CD14-positive monocyte (primary cell): ENCODE measurements at places on chromosomes 2 and 18.

DNA sequence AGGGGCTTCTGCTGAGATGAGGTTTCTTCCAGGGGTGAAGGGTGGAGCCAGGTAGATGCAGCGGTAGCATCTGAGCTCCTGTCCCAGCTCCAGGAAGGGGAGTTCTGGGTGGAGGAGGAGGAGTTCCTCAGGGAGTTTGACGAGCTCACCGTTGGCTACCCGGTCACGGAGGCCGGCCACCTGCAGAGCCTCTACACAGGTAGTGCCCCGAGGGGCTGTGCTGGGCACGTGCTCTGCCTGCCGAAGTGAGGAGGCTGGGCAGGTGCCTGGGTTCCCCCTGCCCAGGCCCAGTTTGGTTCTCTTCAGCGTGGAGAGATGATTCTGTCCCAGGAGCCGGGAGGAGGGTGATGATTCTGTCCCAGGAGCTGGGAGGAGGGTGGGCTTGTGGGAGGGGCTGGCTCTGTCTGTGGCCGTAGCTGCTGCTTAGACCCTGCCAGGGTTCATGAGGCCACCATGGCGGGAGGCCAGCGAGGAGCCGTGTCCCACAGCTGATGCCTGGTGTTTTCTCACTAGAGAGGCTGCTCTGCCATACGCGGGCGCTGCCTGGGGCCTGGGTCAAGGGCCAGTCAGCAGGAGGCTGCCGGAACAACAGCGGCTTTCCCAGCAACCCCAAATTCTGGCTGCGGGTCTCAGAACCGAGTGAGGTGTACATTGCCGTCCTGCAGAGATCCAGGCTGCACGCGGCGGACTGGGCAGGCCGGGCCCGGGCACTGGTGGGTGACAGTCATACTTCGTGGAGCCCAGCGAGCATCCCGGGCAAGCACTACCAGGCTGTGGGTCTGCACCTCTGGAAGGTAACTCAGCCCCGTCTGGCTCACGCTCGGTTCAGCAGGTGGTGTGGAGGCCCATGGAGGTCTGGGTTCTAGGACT is 8.2 kb downstream of the CAPN10 start:
- H3K36me3 ChIP-seq, result peaks cover 81% of the 10 kb centered on the region
- no peaks in the 10 kb centered on the region for H3K27me3 ChIP-seq
- H3K4me3 ChIP-seq, result no peak overlapping the region
- no peaks in the 10 kb centered on the region for H3K4me1 ChIP-seq
- no peak for DNase-seq

DNA sequence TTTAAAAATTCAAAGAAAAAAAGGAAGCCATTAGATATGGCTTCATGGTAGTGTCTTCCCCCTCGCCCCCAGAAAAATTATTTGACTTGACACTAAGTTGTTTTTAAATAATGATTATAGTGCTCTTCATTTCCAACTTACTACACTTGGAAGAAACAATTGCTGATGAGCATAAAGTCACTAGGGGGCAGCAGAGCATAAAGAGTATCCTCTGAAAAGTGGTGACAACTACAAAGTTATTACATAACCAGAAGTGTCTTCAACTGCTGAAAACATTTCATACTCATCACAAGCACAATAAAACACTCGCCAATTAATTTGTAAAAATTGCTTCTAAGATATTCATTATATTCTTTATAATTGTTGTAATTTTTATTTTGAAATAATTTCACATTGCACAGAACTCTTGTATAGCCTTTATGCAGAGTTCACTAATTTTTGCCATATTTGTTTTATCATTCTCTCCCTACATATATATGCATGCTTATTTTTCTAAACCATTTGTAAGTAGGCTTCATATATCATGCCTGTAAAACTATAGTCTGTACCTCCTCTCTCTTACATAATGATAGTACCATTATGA is 54.9 kb downstream of the EXOC6B start:
- H3K27ac ChIP-seq, result no peak overlapping the region
- H3K4me3 ChIP-seq, result no peak overlapping the region
- H3K36me3 ChIP-seq, result no peaks in the 10 kb centered on the region
- H3K27me3 ChIP-seq, result no peaks in the 10 kb centered on the region

GRCh38 chr2:53033411-53033810 is 734.2 kb upstream of the CHAC2 start:
- no peak overlapping the region for H3K4me3 ChIP-seq
- no peaks in the 10 kb centered on the region for H3K27me3 ChIP-seq
- H3K36me3 ChIP-seq, result no peaks in the 10 kb centered on the region
- H3K27ac ChIP-seq, result no peak overlapping the region

GRCh38 chr2:39728941-39729351 is 50.1 kb downstream of the THUMPD2 start:
- no peak overlapping the region for H3K4me3 ChIP-seq
- no peaks in the 10 kb centered on the region for H3K27me3 ChIP-seq
- H3K36me3 ChIP-seq, result peaks cover 2% of the 10 kb centered on the region
- peak; percentile 12 for DNase-seq
- H3K4me1 ChIP-seq, result no peaks in the 10 kb centered on the region

- no peaks in the 10 kb centered on the region for H3K27me3 ChIP-seq
- H3K4me3 ChIP-seq, result no peak overlapping the region
- no peak overlapping the region for H3K27ac ChIP-seq
- DNase-seq, result no peak
- H3K4me1 ChIP-seq, result peaks cover 44% of the 10 kb centered on the region
- H3K36me3 ChIP-seq, result peaks cover 18% of the 10 kb centered on the region
Observed at GRCh38 chr2:65024149-65024829, 31.9 kb upstream of the CEP68 start.

DNA sequence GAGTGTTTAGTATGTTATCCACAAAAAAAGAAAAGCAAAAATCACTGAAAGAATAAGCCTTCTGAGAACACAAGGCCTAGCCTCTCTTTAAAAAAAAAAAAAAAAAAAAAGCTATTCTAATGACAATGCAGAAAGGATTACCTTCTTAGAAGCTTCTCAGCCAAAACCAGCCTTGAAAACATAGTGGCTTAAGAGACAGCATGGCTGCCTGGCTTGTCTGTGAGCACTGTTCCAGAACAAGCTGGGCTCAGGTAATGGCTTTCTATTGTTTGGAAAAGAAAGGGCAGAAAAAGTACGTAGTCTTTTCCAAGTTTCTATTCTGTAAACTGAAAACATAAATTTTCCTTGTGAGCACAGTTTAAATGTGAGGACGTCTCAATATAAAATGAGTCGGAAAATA is 119.5 kb downstream of the MAP3K20 start:
- peaks cover 91% of the 10 kb centered on the region for H3K36me3 ChIP-seq
- H3K27me3 ChIP-seq, result no peaks in the 10 kb centered on the region
- no peak overlapping the region for H3K27ac ChIP-seq

- H3K36me3 ChIP-seq, result no peaks in the 10 kb centered on the region
- H3K27ac ChIP-seq, result no peak overlapping the region
- DNase-seq, result no peak
- H3K4me1 ChIP-seq, result no peaks in the 10 kb centered on the region
- no peak overlapping the region for H3K4me3 ChIP-seq
Observed at GRCh38 chr2:175750195-175750594, 251.9 kb downstream of the LNPK start.

DNA sequence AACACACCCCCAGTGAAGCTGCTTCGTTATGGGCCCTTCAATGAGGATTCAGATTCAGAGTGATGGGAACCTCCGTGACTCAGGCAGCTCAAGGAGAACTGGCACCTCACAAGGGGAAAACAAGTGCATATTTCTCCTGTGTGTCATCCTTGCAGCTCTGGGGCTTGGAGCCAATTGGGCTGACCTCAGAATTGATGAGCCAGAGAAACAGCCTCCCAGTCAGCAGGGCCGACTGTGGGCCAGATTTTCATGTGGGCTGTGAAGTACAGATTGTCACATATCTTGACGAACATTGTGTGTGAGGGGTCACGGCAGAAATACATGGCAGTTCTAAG is 189.6 kb upstream of the SP5 start:
- H3K4me1 ChIP-seq, result no peaks in the 10 kb centered on the region
- no peak overlapping the region for H3K27ac ChIP-seq
- DNase-seq, result no peak
- H3K4me3 ChIP-seq, result no peak overlapping the region
- peaks cover 4% of the 10 kb centered on the region for H3K27me3 ChIP-seq

DNA sequence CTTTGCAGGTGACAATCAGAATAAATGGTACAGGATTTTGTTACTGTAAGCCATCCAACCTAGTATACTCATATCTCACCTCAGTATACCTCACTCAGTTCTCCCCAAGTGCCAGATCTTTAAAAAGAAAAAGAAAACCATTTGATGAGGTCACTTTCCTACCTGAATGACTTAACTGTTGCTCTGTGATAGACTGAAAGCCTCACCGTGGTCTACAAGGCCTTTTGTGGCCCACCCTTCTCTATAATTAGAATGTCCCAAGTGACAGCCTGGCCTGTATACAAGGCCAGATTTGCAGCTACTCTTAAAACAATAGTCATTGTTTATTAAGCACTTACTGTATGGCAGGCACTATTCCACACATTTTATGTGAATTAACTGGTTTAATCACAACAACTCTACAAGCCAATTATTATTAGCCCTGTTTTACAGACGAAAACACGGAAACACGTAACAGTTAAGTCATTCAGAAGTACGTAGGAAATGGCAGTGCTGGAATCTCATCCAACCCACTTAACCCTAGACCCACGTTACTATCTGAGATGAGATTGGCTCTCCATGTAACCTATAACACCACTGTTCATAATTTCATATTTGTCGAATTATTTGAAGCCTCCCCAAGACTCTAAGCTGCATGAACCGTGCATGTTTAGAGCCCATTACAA is 28.3 kb downstream of the PKP4 start:
- H3K36me3 ChIP-seq, result no peaks in the 10 kb centered on the region
- DNase-seq, result no peak
- H3K27ac ChIP-seq, result no peak overlapping the region
- no peak overlapping the region for H3K4me3 ChIP-seq
- H3K4me1 ChIP-seq, result no peaks in the 10 kb centered on the region
- no peaks in the 10 kb centered on the region for H3K27me3 ChIP-seq

DNA sequence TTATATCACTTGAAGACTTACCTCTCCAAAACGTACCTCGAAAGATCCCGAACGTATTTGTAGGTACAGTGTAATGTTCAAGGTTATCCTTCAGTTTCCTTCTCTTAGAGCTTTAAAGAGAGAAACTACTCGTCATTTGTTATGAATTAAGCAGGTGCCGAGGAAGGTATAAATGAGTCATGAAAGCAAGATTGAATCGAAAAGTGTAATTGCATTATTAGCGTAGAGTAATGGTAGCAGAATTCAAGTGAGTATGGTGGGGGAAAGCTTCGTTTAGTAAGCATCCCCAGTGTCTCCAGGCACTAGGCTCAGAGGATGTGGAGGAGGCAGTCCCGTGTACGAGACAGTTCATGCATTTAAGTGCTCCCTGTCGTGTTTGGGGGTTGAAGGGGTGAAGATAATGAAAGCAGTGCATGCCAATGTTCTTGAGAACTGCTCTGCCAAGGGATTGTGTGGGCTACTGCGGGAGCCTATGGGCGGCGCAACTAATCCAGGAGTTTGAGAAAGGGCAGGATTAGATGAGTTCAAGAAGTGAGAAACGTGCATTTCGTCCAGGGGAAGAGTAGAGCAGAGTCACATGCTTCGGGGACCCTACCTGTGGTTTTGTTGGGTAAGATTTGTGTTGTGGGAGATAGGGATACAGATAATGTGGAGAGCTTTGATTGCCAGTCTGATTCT is 858 bp downstream of the POLR1B start:
- H3K27me3 ChIP-seq, result no peaks in the 10 kb centered on the region
- peaks cover 21% of the 10 kb centered on the region for H3K4me1 ChIP-seq
- H3K27ac ChIP-seq, result peak overlapping the region; percentile 95
- H3K4me3 ChIP-seq, result peak overlapping the region; percentile 95

- DNase-seq, result no peak
- H3K27ac ChIP-seq, result no peak overlapping the region
- H3K36me3 ChIP-seq, result no peaks in the 10 kb centered on the region
- no peak overlapping the region for H3K4me3 ChIP-seq
- H3K4me1 ChIP-seq, result peaks cover 15% of the 10 kb centered on the region
Observed at GRCh38 chr2:207318181-207318628, 152.5 kb upstream of the KLF7 start.

- no peaks in the 10 kb centered on the region for H3K27me3 ChIP-seq
- H3K4me3 ChIP-seq, result no peak overlapping the region
- peak; percentile 27 for DNase-seq
Observed at GRCh38 chr2:180707884-180708205, 272.6 kb upstream of the UBE2E3 start.

DNA sequence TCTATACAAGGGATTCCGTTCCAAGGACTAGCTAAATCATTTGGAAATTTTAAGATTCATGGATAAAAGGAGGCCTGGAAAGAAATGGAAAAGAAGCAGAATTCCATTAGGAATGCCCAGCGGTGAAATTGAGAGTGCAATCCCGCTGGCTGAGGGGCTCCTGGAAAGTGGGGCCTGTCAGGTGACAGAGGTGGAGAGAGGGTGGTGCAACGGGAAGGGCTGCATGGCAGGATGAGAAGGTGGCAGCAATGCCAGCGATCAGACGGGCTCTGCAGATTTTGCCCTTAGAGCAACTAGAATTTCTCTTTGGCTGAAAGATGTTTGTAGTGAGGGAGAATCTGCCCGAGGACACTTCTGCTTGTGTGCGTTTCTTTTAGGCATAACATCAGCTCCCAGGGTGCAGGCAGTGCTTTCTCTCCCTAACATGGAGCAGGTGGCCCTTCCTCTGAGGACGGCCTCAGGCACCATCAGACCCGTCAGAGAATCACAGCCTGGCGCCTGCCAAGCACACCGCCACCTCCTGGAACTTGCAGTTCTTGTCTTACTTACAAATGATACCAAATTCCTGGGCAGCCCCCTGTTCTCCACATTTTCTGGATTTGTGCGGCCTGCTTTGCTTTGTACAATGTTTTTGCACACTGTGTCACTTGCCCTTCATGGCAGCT is 261.6 kb downstream of the NDUFA10 start:
- no peak overlapping the region for H3K27ac ChIP-seq
- DNase-seq, result no peak
- no peak overlapping the region for H3K4me3 ChIP-seq

DNA sequence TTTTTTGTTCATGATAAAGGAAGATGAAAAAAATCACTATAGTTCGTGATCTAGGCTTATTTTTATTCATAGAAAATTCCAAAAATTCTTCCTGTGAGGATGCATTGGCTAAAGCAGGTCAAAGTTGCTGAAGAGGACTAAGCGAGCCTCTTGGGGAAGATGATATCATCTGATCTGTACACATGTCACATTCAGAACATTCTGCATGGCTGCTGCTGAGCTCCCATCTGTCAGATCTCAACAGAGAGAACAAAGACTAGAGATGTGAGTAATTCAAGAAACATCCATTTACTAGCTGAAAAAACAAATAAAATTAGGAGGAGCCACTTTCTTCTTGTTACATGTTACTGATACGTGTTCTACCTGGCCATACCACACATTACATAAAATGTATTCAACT is 518.6 kb upstream of the FSIP2 start:
- H3K27me3 ChIP-seq, result no peaks in the 10 kb centered on the region
- H3K4me3 ChIP-seq, result no peak overlapping the region
- no peaks in the 10 kb centered on the region for H3K36me3 ChIP-seq
- no peaks in the 10 kb centered on the region for H3K4me1 ChIP-seq
- no peak overlapping the region for H3K27ac ChIP-seq

- no peak for DNase-seq
- H3K36me3 ChIP-seq, result no peaks in the 10 kb centered on the region
- no peaks in the 10 kb centered on the region for H3K27me3 ChIP-seq
- no peak overlapping the region for H3K27ac ChIP-seq
- no peaks in the 10 kb centered on the region for H3K4me1 ChIP-seq
Observed at GRCh38 chr18:7678801-7679200, 111.7 kb downstream of the PTPRM start.
